Activated naive CD4-positive, alpha-beta T cell treated with anti-CD3 and anti-CD28 coated beads, Interleukin-2, amount 10 ng/mL, durations not matched to agents 7 days and 5 days (primary cell): ENCODE measurements at places on chromosomes 1 and 21.

GRCh38 chr21:35038772-35039319, 10.3 kb downstream of the RUNX1 start:
- no peak for DNase-seq

DNA sequence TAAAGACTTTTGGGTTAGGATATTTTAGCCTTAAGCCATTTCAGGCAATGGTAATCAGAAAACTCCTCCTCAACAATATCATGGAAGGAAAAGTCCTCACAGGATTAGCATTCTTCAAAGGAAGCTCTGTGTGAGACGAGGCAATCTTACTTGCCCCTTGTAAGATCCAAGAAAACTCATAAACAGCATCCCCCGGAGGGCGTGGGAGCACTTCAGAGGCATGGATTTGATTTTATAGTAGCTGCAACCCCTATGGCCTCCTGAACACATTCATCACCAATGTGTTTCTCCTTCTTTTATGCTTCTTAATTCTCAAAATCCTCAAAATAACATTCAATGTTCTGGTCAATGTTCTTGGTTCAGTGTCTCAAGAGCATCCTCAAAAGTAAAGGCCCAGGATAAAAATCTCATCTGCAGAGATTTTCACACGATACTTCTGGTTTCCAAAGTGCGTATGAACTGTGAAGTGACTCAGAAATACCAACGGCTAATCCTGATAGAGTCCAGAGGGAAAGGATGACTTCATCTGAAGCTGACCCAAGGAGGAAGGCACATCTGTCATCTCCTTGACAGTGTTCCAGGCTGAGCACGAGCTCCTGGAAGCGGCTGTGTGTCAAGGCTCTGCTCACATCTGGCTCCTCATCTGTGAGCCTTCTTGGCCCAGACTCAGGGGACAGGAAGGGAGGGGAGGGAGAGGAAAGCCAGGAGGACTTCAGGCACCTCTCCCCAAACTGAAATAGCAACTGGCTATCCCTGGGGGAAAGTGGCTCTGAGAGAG, 49.3 kb upstream of the PSEN2 start:
- DNase-seq: no peak

GRCh38 chr1:31791131-31791858, 24.5 kb downstream of the SPOCD1 start:
- DNase-seq: no peak

- no peak for DNase-seq
Observed at GRCh38 chr1:17014671-17015567, 3.2 kb upstream of the ATP13A2 start.

DNA sequence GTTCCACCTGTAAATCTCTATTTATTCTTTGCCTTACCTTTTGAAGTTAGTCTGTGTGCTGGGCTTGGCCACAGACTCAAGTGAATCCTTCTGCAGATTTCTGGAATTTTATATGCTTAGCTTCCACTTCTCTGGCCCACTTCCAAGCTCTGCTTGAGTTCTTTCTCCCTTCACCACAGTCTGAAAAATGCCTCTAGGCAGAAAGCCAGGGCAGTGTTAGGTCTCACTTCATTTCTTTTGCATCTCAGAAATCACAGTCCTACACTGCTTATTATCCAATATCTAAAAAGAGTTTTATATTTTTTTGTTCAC, 48.9 kb downstream of the INKA2 start:
- no peak for DNase-seq

DNA sequence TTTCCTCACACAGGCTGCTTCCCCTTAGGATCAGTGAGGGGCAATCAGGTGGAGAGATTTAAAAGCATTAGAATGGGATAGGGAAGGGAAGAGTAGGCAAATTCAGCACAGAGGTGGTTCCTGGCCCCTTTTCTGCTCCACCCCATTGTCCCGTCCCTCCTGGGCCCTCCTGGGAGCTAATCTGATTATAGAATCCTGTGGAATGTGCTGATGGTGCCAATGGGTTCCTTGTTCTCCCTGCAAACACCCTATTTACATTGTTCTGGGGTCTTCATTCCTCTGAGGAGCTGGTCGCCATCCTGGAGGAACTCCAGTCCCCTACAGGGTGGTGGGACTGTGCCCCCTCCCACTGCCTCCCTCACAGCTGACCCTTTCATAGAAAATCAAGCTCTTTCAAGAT, 34.4 kb upstream of the LRP8 start:
- DNase-seq: peak; percentile 10

- no peak for DNase-seq
Observed at GRCh38 chr21:18157406-18157805, 87.2 kb upstream of the CHODL start.

DNA sequence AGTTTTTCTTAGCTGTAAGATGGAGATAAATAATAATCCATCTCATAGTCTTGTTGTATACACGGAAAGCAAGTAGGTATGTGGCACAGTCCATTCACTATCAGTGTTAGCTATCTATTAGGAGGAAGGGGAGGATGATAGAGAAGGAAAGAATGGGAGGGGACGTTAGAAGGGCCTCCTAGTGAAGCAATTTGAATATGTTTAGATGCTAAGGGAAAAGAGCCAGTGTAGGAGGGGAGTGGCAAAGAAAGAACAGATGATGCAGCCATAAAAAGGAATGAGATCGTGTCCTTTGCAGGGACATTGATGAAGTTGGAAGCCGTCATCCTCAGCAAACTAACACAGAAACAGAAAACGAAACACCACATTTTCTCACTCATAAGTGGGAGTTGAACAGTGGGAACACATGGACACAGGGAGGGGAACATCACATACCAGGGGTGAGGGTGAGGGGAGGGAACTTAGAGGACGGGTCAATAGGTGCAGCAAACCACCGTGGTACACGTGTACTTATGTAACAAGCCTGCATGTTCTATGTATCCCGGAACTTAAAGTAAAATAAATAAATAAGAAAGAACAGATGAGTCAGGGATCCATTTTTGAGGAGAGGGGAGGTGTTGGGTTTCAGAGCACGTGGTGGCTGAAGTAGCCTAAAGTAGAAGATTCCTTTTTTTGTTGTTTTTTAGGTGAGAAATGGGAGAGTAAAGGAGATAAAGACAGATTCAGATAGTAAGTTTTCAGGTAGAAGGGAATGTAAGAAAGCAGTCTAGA, 124.1 kb downstream of the POU2F1 start:
- DNase-seq: no peak

DNA sequence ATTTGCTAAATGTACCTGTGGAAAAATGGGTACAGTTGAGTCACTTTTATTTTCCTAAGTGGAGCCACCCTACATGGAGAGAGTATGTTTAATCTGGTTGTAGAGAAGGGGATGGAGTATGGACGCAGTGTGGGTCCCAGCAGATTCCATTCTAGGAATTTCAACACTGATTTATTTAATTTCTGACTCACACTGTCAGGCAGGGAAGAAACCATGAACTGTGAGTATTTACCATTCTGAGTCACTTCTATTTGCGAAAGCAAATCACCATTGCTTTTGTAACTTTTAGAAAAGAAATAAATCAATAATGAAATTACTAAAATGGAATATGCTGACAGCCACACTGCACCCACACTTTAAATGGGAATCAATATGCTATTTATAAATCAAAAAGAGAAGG, 339.0 kb downstream of the DSCAM start:
- no peak for DNase-seq

DNA sequence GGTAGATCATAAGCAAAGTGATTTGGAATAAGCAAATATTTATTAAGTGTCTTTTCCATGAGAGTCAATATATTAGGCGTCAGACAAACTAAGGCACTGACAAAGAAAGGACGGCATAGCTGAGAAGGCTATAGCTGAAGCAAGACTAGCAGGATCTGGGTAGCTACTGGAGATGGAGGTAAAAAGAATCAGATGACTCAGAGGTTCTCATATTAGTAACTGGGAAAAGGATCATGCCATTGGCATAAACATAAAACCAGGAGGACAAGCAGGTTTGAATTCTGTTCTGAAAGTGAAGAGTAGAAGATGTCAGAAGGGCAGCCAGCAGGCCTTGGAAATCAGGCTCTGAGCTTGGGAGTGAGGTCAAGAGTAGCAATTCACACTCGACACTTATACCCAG, 531.9 kb downstream of the PTPRC start:
- DNase-seq: no peak

DNA sequence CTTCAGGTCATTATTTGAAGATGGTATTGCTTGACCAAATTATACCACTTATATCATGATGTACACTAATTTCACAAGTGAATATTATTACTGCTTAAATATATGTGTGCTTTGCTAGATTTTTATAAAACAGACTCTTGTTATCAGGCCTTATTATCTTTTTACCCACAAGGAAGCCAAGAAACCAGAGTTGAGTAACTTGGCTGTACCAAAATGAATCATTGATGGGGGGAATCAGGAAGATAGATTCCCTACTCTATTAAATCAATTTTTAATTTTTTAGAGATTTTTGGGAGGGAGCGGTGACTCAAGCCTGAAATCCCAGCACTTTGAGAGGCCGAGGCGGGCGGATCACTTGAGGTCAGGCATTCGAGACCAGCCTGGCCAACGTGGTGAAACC, 16.0 kb upstream of the SCCPDH start:
- DNase-seq: no peak

- DNase-seq: no peak
Observed at GRCh38 chr21:38958940-38959691, 153.4 kb downstream of the ETS2 start.

DNA sequence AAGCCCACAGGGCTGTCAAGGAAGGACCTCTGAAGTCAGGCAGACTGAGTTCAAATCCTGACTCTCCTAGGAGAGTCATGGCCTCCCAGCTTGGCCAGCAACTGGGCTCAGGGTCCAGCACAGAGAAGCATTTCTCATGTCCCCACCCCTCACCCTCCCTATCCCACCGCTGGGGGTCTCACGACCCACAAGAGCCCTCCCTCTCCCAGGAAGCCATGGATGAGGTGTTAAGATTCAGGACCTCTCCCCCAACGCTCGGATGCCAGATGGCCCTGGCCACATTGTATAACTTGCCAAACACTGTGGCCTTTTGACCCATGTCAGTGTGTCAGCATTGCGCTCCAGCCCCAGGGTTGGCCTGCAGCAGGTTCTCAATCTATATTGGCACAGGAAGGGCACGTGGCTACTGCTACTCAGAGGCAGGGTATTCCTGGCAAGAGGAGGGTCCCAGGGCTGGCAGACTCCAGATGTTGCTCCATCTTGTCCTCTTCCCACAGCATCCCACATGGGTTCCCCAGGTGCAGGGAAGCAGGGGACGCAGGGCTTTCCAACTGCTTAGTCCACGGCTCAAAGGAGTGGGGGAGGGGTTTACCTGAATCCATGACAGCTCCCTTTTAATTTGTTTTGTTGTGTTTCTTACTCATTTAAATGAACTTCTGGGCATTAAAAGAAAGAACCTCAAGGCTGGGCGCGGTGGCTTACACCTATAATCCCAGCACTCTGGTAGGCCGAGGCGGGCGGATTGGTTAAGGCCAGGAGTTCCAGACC, 10.5 kb downstream of the SLC2A1 start:
- no peak for DNase-seq

- DNase-seq: no peak
Observed at GRCh38 chr1:88777604-88778149, 93.6 kb downstream of the PKN2 start.

DNA sequence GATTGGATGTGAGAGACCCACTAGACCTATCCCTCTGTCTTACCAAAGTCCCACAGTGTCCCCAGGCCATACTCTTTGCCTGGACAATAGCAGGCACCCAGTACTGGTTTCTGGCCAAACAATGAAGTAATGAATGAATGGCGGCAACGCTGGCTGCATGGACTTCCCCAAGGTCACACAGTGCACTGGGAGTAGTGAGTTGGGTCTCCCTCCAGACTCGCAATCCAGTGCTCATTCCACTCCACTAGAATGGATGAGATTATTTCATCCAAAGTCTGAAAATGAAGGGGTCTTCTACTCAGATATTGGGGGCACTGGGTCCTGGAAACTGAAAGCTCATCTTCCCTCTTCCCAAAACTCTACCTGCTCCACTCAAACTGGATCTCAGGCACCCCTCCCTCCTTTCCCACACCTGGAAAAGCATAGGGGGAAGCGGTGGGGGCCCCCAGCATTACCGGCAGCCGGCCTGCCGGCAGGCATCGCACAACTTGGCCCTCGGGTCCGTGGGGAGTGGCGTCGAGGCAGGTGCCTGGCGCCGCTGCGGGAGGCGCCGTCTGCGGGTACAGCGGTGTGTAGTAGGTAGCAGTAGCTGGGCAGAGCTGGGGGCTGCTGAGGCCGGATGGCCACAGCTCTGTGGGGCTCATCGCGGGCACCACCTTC, 816 bp downstream of the E2F2 start:
- DNase-seq: peak; percentile 52

DNA sequence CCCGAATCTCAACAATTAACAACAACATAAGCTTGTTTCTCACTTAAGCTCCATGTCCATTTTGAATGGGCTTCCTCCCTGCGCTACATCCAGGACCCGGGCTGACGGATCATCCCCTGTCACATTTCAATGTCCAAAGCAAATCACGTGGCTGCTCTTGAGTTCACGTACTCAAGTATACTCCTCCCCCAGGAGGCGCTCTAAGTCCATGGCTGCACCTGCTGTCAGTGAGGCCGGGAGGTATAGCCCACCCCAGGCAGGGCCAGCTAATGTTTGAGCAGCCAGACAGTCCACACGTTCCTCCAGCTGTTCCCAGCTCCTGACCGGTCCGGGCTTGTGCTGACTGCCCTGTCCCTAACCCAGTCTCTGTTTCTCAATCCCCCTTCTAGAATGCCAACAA, 220.8 kb downstream of the SLC35F3 start:
- peak; percentile 70 for DNase-seq

GRCh38 chr1:22286491-22286890, 143.6 kb upstream of the WNT4 start:
- DNase-seq: no peak
